ENCODE measurements at places on chromosomes 16 and 17.

DNA sequence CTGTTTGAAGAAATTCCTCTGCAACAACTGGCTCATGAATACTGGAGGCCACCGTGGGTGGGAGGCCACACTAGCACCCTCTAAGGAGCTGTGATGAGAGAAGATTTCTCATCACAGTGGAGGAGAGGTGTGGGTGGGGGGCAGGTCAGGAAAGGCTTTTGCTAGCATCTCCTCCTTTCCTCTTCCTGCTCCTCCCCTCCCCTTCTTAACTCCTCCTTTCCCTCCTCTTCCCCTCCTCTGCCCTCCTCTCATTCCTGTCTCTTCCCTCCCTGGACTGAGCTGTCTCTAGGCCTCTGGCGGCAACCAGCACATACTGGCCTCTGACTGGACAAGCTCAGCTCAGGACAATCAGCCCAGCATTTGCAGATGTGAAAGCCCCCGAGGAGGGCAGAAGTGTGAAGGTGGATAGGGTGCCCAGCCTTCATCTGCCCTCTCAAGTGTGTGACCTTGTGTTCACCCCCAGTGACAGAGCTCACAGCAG, 19.0 kb upstream of the LHX1 start:
- no peak for DNase-seq

- DNase-seq, result no peak
These were observed 156.1 kb upstream of the CDH13 start for GRCh38 chr16:82470620-82471152.

DNA sequence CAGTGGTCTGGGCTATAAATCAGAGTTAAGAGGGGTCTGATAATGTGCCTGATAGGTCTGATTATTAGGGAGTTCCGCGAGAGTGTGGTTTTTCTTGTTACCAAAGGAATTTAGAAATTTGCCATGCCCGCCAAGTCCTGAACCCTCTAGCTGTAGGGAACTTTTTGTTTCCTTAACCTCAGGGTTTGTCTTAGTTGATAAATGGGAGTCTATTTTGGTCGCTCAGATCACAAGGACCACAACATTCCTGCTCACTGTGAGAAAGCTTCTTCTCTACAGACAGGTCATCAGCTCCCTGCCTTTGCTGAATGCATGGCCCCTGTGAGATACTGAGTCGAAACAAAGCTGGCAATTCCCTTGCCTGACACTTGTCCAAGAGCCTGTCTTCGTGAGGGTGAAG, 497.8 kb downstream of the HS3ST4 start:
- DNase-seq, result no peak

DNA sequence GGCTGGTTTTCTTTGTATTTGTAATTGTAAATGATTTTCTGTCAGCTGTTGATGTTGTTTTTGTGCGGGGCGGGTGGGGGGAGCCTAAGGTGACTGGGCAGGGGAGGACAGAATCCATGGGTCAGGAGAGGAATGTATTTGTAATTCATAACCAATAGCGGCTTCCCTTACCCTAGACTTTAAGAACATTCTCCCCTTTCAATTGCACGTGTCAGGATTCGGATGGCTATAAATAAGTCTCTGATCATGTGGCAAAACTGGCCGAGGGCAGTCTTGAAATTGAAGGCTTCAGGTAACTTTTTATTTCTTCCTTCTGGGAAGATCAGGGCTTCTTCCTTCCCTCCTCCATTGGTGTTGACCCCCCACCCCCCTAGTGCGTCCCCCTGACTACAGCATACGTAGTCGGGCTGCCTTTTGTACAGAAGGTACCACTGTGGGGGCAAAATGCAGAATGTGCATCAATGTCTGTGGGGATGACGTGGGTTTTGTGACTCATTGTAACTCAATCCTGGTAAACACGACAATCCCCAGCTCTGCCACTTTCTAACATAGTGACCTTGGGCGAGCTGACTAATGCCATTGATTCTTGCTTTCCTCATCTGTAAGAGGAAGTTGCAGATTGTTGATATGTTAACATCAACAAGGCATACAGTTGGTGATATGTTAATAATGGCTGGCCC, 16.2 kb downstream of the MARCHF10 start:
- no peak for DNase-seq

GRCh38 chr17:28724500-28725165, 1.4 kb downstream of the TLCD1 start:
- DNase-seq, result no peak

GRCh38 chr16:3607161-3607560, 4.2 kb downstream of the SLX4 start:
- no peak for DNase-seq

- no peak for DNase-seq
These were observed 404.4 kb downstream of the HAPSTR1 start for GRCh38 chr16:9495824-9496223.

GRCh38 chr16:84396537-84397008, 28.2 kb downstream of the ATP2C2 start:
- no peak for DNase-seq

GRCh38 chr16:56916571-56917403, 15.2 kb upstream of the HERPUD1 start:
- DNase-seq, result no peak

DNA sequence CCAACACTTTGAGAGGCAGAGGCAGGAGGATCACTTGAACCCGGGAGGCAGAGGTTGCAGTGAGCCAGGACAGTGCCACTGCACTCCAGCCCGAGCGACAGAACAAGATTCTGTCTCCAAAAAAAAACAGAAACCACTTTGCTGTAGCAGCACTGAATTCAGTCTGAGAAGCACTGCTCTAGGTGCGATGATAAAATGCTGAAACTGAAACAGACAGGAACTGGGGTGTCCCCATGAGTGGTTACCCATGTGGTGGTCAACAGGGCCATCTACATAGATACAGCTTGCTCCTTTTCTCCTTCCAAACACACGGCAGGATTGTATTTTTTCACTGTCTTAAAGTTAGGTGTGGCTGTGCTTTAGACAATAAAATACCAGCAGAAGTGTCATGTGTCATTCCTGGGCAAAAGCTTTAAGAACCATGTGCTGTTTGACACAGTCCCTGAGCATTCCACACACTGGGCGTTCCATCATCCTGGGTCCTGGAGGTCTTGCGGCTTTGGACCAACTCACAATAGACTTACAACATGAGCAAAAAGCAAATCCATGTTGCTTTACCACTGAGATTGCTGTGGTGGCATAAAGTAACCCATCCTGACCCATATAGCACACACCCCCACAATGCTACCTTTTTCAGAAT, 11.5 kb downstream of the GAS7 start:
- DNase-seq, result no peak

GRCh38 chr16:9092978-9093344, 1.5 kb downstream of the HAPSTR1 start:
- DNase-seq, result no peak

- no peak for DNase-seq
These were observed 4.2 kb downstream of the CCDC42 start for GRCh38 chr17:8740486-8740885.

DNA sequence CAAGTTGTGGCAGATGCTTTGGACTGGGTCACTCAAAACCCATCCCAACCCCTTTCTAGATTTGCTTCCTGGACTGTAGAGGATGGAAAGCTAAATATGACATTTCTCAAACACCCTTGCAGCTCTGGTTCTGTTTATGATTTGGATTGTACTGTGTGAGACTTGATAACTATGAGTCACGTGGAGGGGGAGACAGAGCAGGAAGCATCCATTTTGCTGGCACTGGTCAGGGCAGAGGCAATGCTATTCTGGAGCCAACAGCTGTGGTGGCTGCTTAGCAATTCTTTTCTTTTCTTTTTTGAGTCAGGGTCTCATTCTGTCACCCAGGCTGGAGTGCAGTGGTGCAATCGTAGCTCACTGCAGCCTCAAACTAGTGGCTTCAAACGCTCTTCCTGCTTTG, 13.6 kb upstream of the TERF2 start:
- no peak for DNase-seq

- no peak for DNase-seq
These were observed 46.9 kb downstream of the NDEL1 start for GRCh38 chr17:8482546-8482945.

DNA sequence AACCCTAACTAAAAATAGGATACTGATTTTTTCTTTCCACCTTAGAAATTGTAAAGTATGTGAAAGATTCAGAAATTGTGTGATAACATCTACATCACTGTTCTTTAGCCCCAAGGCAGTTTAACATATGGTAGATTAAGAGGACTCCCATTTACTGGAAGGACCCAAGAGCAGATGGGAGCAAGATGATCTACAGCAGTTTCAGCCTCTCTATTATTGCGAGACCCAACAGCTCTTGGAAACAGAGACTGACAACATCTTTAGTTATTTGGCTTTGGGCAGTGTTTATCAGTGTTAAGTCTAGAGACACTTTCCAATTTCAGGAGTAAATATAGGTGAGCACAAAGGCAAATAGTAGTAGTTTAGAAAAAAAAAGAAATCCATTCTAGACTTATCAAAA, 124.9 kb upstream of the CORO6 start:
- DNase-seq, result no peak

- no peak for DNase-seq
These were observed 4.3 kb downstream of the KRT19 start for GRCh38 chr17:41523787-41524186.

GRCh38 chr17:17683710-17684365, 2.6 kb downstream of the RAI1 start:
- DNase-seq, result no peak

- no peak for DNase-seq
These were observed 92.3 kb upstream of the FAM20A start for GRCh38 chr17:68693466-68693865.

- no peak for DNase-seq
These were observed 113.6 kb downstream of the SMG6 start for GRCh38 chr17:2190014-2190413.

- no peak for DNase-seq
These were observed 54.6 kb downstream of the STX8 start for GRCh38 chr17:9521062-9521461.

DNA sequence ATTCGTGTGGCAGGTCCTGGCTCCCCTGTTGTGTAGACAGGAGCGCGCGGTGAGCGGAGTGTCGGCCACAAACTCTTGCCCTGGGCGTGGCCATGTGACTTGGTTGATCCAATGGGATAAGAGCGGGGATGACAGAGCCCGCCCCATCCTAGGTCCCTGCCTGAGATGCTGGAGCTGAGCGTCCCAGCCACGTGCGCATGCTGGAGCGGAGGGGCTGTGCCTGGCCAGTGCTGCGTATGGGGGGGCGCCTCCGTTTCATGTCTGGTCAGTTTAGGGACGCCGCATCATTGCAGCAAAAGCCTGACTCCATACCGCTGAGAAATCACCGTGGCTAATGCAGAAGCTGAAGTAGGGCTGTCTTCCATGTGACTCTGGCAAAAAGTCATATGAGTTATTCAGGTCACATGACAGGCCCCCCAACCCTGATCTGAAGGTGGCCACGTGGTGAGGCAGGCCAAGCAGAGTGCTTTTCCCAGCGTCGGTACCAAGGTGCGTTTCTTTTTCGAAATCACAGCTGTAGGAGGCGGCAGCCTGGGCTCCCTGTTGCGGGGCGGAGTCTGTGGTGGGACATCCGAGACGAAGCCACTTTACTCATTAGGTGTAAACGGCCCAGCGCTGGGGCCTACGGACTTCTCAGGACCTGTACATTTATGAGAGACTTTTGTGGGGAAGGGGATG, 22.5 kb downstream of the HSBP1 start:
- no peak for DNase-seq

DNA sequence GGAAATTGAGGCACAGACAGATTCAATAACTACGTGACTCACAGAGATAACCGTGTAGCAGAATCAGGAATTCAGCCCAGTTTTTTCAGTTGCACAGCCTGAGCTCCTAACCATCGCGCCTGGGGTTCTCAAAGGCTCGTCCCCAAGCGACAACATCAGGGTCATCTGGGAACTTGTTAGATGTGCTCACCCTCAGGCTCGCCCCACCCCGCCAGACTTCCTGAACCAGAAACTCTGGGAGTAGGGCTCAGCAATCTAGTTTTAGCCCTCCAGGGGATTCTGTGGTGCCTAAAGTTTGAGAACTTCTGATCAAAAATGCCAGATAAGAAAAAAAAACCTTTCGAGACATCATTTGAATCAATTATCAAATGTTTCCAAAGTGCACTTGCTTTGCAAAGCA, 559.8 kb downstream of the WWOX start:
- no peak for DNase-seq

DNA sequence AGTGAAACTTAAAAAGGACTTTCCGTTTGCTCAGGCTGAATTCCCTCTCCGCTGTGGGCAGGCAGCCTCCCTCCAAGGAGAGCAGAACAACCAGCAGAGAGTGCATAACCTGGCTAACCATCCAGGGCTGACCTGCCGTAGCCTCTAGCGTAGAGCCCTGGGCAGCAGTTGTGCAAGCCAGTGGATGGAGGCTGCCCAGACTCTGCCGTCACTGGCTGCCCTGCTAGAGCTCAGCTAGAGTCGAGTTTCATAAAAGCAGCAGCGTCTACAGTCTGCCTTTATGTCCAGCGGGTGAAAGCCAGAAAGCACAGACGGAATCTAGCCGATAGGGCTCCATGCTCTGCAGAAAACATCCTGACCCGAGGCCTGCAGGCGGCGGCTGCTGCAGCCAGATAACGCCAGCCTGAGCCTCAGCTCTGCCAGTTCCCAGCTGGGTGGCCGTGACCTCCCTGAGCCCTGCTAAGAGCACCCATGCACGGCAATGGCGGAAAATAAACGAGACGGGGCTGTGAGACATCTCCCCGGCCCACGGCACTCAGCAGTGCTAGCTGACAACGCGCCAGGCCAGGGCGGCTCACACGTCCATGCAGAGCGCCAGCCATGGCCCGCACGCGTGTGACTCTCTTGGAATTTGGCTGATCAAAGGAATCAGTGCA, 231.3 kb downstream of the ENGASE start:
- DNase-seq, result no peak

- DNase-seq, result no peak
These were observed 637 bp downstream of the PLCG2 start for GRCh38 chr16:81779536-81780320.

DNA sequence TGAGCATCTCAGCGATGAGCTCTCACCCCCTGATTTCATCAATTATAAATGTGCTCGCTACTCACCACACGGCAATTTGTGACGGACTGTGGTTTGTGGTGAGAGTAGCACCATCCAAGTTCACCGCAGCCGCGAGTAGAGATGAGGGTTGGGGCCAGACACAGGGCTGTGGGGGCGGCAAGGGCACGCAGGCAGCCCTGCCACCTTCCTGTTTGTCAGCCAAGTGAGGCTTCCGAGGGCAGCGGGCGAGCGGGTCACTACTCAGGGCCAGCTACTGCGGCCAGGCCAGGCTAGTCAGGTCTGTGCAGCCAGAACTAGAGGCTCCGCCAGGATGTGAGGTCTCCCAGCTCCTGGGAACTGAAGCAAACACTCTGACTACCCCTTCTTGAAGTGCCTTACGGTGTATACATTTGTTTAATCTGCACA, 39.6 kb upstream of the MEOX1 start:
- DNase-seq, result no peak

DNA sequence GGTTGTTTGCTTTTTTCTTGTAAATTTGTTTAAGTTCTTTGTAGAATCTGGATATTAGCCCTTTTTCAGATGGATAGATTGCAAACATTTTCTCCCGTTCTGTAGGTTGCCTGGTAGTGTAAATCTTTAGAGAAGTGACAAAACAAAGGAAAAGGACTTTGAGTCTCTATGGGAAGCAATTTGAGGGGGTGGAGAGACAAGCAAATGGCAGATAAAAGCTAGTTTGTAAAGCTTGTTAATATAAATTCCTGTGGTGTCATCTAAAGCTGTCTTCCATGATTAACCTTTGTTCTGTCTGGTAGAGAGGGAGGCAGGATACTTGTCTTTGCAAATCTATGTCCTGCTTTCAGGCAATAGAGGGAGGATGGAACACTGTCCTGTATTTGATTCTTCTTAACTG, 40.6 kb upstream of the CACNG4 start:
- DNase-seq, result no peak

GRCh38 chr17:79039171-79039570, 15.2 kb downstream of the C1QTNF1 start:
- DNase-seq, result no peak

GRCh38 chr17:39641883-39642282, 4.9 kb downstream of the STARD3 start:
- DNase-seq, result no peak
